Melanocyte of skin (primary cell): ENCODE measurements at places on chromosomes 12 and 14. TPM values are rescaled to one million over a fixed set of nuclear protein-coding genes. Genes with fewer than 3 reads are reported as not detected.

PSMC1 gene
- 84.7 and 118 TPM in 2 replicates for total RNA-seq

RASSF9 gene
- total RNA-seq: not detected in 2 replicates

P2RX2 gene
- not detected in 2 replicates for total RNA-seq

ERP27 gene
- total RNA-seq: 0.15 TPM in 1 of 2 replicates, not detected in the other

OR6C65 gene
- total RNA-seq: not detected in 2 replicates

MRPL51 gene
- total RNA-seq: 67.1 and 121 TPM in 2 replicates

TMEM119 gene
- 6.9 TPM in 1 of 2 replicates, not detected in the other for total RNA-seq
